ENCODE measurements at places on chromosomes 7 and 10. TPM values are rescaled to one million over a fixed set of nuclear protein-coding genes. Genes with fewer than 3 reads are reported as not detected.
A peak's percentile ranks its signal among the peaks of the same experiment; 100 is the strongest.

DNA sequence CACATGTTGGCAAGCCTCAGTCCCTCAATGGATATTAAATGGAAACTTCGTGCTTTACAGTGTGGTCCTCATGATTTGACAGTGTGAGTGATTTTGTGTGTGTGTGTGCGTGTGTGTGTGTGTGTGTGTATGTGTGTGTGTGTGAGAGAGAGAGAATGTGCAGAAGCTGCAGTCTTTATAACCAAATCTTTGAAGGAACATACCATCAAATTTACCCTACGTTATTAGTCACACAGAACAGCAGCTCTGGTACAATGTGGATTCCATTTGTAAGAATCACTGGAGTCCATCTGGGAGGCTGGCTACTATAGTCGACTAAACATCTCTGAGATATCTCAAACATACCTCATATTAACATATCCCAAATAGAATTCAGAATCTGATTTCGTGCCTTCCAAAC is 928.0 kb upstream of the POT1 start:
- H3K36me3 ChIP-seq, result no peaks in the 10 kb centered on the region
- no peak overlapping the region for H3K27ac ChIP-seq
- no peak overlapping the region for H3K4me3 ChIP-seq
- DNase-seq, result no peak
- H3K27me3 ChIP-seq, result no peaks in the 10 kb centered on the region

RAB18 gene
- 130 TPM for total RNA-seq

DNA sequence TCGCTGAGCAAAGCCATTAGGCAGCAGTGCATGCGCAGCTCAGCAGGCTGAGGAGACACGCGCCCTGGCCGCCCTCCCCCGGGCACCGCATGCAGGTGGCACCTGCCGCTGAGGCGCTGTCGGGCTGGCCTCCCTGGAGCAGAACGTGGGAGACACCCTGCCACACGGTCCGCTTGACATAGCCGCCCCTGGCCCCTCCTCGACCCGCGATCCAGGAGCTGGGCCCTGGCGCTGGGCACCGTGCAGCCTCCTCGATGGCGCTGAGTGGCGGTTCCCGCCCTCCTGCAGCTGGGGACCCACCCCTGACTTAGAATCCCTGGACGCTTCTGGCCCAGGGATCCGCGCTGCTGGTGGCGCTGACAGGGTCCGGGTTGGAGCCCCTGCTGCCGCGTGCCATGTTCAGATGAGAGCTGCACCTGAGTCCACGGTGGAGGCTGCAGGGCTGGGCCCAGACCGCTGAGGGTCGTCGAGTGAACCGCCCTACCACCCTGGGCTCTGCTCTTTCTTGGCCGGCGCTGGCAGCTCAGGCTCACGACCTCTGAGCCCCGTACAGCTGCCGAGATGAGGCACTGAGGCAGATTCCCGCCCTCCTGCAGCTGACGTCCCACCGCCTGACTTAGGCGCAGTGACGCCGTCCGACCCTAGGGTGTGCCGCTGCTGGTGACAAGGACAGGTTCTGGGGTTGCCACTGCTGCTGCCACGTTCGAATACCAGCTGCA is 116.8 kb downstream of the OR13A1 start:
- DNase-seq, result no peak
- H3K27ac ChIP-seq, result no peak overlapping the region
- no peaks in the 10 kb centered on the region for H3K27me3 ChIP-seq
- H3K4me1 ChIP-seq, result no peaks in the 10 kb centered on the region
- H3K4me3 ChIP-seq, result no peak overlapping the region
- no peaks in the 10 kb centered on the region for H3K36me3 ChIP-seq

DNA sequence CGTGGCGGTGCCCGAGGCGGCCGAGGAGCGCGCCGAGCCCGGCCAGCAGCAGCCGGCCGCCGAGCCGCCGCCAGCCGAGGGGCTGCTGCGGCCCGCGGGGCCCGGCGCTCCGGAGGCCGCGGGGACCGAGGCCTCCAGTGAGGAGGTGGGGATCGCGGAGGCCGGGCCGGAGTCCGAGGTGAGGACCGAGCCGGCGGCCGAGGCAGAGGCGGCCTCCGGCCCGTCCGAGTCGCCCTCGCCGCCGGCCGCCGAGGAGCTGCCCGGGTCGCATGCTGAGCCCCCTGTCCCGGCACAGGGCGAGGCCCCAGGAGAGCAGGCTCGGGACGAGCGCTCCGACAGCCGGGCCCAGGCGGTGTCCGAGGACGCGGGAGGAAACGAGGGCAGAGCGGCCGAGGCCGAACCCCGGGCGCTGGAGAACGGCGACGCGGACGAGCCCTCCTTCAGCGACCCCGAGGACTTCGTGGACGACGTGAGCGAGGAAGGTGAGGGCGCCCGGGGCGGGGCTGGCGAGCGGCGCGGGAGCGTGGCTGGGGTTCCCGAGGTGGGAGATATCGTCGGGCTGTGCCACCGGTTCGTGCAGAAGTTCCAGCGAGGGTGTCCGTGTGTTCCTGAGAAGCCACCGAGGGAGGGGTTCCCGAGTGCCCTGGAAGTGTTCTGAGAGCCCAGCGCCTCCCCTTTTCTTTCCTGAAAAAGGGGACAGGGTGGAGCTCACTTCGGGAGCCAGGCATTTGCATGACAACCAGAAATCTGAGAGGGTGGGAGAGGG is 495 bp downstream of the EIF3B start:
- peak overlapping the region; percentile 85 for H3K4me3 ChIP-seq
- DNase-seq, result peak; percentile 8
- peaks cover 59% of the 10 kb centered on the region for H3K4me1 ChIP-seq
- H3K27ac ChIP-seq, result peak overlapping the region; percentile 99

PTF1A gene
- not detected for total RNA-seq

DNA sequence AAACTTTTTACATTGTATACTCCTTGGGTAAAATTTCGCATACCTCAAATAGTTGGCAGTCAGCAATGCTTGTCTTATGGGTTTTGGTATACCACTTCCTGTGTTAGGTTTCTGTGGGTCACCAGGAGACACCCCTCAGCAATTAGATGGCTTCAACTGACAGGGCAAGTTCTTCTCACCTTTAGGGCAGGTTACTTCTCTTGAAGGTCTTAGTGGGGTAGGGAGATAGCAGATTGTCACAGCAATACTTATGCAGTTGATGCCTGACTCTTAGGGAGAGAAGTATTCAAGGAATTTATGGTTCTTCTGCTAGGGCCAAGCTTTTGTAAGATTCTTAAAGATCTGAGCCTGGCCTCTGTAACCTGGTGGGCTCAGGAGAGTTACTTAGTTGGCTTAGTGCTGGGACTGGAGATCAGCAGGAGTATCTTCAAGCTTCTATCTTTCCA is 42.9 kb downstream of the MKLN1 start:
- DNase-seq, result no peak
- peaks cover 9% of the 10 kb centered on the region for H3K4me1 ChIP-seq
- no peaks in the 10 kb centered on the region for H3K27me3 ChIP-seq
- no peaks in the 10 kb centered on the region for H3K36me3 ChIP-seq
- no peak overlapping the region for H3K27ac ChIP-seq

NEBL gene
- 0.17 TPM for total RNA-seq

DNA sequence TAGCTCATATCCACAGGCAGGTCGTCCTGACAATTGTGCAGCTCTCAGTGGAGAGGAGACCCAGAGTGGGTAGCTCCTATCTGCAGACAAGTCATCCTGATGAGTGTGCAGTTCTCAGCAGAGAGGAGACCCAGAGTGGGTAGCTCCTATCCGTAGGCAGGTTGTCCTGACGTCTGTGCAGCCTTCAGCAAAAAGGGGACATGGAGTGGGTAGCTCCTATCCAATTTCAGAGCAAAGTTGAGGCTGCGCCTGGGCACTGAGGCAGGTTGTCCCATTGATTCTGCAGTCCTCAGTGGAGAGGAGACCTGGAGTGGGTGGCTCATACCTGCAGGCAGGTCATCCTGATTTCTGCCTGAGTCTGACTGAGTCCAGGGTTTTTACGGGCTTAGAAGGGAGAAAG is 111.8 kb downstream of the HPSE2 start:
- no peak for DNase-seq
- no peaks in the 10 kb centered on the region for H3K36me3 ChIP-seq
- no peaks in the 10 kb centered on the region for H3K4me1 ChIP-seq
- no peak overlapping the region for H3K27ac ChIP-seq
- H3K4me3 ChIP-seq, result no peak overlapping the region

DNA sequence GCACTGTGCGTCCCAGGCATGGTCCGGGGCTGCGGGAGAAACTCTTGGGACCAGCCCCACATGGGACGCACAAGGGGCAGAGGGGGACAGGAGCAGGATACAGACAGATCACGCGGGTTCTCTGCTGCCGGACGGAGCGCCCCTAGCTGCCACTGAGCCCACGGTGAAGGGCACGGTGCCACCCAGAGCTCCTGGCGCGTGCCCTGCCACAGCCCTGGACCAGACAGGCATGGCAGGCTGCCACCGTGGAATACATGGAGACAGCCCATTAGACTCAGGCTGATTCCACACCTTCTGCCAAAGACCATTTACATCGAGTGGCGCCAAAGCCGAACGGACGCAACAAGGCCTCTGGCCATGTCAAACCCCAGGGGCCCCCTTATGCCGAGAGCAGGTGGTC is 90.4 kb downstream of the MAD1L1 start:
- no peak overlapping the region for H3K27ac ChIP-seq
- no peak overlapping the region for H3K4me3 ChIP-seq
- no peaks in the 10 kb centered on the region for H3K27me3 ChIP-seq
- H3K4me1 ChIP-seq, result peaks cover 15% of the 10 kb centered on the region

DNA sequence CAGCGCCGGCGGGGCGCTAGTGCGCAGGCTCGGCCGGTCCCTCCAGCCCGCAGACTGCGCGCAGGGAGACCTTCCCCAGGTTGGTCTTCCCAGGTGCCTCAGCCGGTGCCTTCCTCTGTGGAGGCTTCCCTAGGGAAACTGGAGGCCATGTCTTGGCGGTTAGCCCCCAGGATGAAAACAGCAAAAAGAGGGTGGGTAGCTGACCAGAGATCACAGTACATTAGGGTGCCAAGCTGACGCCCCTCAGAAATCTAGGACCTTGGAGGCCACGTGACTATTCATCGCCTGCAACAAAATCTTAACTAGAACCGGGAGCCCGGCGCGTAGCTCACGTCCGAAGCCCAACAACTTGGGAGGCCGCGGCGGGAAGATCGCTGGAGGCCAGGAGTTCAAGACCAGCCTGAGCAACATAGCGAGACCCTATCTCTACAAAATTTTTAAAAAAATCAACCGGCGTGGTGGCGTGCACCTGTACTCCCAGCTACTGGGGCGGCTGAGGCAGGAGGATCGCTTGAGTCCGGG is 327 bp upstream of the FIS1 start:
- peak overlapping the region; percentile 91 for H3K27ac ChIP-seq
- DNase-seq, result no peak
- peak overlapping the region; percentile 87 for H3K4me3 ChIP-seq

- no peaks in the 10 kb centered on the region for H3K4me1 ChIP-seq
- DNase-seq, result no peak
- H3K36me3 ChIP-seq, result peaks cover 13% of the 10 kb centered on the region
- H3K27me3 ChIP-seq, result no peaks in the 10 kb centered on the region
Measured at GRCh38 chr7:154990964-154991540, 11.9 kb downstream of the PAXIP1 start.

Measured in CD4-positive, alpha-beta T cell (primary cell).